ENCODE measurements at places on chromosomes 2 and 18.

DNA sequence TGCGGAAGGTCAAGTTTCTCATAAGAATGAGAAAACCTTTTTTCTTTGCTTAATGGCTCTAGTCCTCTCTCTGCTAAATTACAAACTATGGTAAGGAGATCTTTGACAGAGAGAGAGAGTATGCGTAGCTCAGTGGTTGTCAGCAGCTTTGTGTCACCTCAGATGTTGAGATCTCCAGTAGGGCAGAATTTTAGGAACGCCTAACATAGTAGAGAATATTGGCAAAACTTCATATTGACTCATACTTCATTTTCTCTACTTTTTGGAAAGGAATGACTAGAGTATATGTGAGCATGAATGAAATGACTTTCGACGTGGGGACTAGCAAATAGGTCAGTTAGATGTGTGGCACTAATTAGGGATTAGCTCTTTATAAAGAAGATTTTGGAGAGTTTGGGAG, 64.0 kb downstream of the WDR7 start:
- no peak for DNase-seq

DNA sequence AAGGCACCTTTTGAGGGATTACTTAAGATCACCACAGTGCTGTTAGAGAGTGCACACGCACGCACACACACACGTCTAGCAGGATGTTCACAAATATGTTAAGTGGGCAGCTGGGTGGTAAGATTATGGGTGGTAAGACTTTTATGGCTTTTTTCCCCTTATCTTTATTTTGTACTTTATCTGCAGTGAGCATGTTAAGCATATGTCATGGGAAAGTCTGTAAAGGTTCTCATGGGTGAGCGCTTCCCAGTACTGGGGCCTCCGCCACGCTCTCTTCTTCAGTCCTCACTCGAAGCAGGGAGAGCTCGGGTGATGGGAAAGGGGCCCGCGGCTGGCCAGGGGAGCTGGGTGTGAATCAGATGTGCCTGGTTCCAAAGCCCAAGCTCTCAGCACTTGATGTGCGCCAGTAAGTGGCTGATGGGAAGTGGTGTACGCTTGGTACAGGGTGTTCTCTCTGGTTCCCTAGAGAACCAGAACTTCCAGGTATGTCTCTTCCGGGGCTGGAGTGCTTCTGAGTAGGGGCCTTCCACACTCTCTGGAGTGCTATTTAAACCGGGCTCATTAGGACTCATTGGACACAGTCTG, 83.9 kb upstream of the YWHAQ start:
- DNase-seq, result peak; percentile 81

DNA sequence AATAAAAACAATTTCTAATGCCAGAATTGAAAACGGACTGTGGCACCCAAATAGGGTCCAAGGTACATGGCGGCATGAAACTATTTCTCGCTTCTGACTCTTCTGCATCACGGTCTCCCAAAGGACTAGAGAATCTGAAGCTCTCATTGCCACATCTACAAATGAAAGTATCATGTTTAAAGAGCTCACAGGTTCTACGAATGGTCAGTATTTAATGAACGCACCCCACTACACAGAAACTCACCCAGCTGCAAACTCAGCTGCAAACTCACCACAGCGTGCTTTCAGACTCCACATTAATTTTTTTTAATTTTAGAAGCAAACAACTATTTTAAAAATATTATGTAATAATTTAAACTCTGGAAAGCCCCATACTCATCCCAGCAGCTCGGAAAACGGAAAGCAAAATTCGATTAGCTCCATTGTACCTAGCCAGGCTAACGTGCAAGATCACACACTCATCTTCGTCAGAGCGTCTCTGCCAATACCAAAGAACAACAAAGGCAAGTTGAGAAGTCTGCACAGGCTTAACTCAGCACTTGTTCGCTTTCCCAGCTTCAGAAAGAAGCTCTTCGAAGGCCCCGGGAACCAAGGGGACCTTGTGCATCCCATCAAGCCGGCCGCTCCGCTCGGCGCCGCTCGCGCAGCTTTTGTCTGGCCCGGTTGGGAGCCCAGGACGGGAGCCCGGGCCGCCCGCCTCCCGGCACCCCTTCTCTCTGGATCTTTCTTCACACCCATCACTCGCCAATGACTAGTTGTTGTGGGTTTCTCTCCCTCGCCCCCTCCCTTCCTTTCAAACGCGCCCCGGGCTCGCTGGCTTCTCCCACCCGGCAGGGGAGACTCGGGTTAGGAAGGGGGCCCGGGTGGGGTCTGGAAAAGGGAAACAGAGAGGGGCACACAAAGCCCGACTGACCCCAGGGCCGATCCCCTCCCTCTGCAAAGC, 785 bp downstream of the CLASP1 start:
- DNase-seq, result peak; percentile 65

GRCh38 chr2:54237428-54237827, 18.6 kb downstream of the TSPYL6 start:
- no peak for DNase-seq

DNA sequence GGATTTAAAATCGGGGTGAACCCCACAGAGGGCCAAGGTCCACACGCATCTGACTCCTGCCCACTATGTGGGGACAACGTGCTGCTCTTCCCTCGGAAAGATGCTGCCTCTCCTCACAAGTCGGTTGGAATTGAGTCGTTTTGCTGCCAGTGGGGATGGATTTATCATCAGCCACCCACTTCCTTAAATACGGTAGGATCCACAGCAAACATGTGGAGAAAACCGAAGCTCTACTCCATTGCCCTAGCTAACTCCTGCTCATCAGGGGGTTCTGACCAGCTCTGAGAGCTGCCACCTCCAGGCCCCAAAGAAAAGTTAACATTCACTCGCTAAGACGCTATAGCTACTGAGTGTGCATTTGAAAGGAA, 80.9 kb downstream of the CHRNA1 start:
- DNase-seq, result peak; percentile 51

- DNase-seq, result no peak
Measured at GRCh38 chr2:235555371-235555770, 61.5 kb downstream of the AGAP1 start.

DNA sequence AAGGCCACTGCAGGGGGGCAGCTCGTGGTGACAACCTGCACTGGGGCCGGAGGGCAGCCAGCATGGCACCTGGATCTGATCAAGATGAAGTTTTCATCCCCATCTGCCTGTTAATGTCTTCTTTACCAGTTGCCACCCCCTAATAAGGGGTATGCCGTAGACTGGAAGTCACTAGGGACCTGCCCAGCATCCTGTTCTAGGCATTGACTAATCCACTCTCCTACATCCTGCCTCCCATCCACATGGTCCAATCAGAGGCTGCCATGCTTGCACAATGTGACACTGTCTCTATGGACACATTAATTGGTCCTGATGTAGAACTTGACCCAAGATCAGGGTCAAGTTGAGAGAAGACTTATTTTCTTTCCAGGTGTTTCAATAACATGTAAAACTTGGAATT, 95.1 kb upstream of the LCLAT1 start:
- no peak for DNase-seq

- no peak for DNase-seq
Measured at GRCh38 chr2:219422952-219423534, 4.9 kb downstream of the DES start.

DNA sequence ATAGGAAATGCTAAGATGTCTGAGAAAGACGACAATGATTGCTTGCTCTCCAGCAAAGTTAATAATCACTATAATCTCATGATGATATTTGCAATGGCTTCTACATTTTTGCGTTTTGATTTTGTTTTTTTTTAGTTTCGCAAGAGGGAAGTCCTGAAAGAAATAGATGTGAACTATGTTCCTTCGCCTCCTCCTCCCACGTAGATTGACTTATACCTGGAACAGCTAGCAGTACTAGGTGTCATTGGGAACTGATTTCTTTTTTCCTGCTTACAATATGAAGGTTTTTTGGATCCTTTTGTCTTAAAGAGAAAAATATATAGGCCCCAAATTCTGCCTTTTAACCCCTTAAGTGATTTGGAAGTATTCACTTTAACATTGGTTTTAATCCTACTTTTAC, 26.7 kb downstream of the ITPRID2 start:
- no peak for DNase-seq

GRCh38 chr18:74040459-74041332, 106.9 kb downstream of the FBXO15 start:
- DNase-seq, result peak; percentile 19

Measured in fibroblast of villous mesenchyme (primary cell).